ENCODE measurements at places on chromosomes 12 and 14.

GRCh38 chr12:30323008-30323407 is 372.7 kb downstream of the IPO8 start:
- no peak for DNase-seq

DNA sequence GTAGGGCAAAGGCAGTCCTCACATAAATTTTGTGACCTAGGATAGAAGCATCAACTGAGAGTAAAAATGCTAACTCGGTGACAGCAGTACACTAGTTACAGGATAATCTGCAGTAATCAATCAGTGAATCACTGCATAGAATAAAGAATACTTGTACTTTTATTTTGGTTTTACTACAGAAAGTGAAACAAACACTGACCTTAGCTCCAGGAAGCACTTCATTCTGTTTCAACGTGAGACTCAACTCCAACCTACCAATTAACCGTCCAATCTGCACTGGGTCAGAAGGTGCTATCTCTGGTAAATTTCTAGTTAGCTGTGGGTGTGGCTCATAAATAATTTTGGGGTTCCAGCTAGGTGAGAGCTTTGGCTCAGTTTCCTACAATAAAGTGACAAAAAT is 21.8 kb downstream of the ATG2B start:
- no peak for DNase-seq

- DNase-seq = no peak
Measured at GRCh38 chr14:92487513-92488133, 26.0 kb upstream of the RIN3 start.

DNA sequence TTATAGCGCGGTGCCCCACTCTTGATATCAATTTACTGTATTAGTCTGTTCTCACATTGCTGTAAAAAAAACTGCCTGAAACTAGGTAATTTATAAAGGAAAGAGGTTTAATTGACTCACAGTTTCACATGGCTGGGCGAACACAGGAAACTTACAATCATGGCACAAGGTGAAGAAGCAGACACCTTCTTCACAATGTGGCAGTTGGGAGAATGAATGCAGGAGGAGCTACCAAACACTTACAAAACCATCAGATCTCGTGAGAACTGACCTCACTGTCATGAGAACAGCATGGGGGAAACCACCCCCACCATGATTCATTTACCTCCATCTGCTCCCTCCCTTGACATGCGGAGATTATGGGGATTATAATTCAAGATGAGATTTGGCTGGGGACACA is 42.3 kb downstream of the FBXO34 start:
- no peak for DNase-seq

- no peak for DNase-seq
Measured at GRCh38 chr14:89921346-89921745, 33.2 kb downstream of the EFCAB11 start.

DNA sequence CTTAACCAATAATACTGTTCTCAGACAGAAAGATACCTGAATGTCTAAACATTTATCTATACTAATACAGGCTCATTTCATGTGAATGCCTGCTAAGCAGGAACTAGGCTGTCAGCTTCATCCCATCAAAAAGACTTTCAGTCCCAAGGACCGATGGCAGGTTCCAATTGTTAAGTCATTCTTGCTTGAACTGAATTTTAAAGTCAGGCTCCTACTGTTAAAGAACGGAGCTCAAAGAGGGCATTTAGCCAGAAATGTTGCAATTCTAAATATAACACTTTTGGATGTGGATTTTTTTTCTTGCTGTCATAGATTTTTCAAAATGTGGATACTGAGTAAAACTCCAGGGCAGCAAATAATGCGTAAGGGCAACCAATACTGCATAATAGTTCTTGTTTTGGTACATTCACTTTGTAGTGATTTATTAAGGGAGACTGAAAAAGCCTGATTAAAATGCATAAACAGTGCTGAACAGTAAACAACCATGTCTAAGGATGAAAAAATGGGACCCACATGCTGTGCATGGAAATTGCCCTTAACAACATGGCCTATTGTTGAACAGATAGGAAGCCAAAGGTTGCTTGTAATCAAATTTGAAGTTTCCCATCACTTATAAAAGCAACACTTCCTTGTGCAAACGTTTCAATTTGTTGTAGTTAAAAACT is 38.6 kb upstream of the DBX2 start:
- DNase-seq = no peak

DNA sequence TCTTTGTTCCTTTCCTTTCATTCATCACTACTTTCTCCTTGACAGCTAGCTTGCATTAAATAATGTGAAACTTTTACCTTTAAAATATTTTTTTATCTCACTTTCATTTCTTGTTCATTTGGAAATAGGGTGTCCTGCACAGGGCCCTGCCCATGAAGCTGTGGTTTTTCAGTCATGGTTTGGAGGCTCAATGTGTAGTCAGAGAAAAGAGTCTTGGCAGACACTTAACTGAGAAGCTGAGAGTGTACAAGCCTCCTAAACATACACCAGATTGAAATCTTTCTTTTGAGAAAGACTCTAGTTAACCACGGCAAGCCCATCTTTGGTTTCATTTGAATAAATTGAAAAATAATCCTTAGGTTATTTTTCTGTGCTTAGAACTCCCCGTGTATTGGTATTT is 74.2 kb downstream of the KICS2 start:
- no peak for DNase-seq

- DNase-seq = no peak
Measured at GRCh38 chr12:110316861-110317260, 35.8 kb downstream of the ATP2A2 start.

DNA sequence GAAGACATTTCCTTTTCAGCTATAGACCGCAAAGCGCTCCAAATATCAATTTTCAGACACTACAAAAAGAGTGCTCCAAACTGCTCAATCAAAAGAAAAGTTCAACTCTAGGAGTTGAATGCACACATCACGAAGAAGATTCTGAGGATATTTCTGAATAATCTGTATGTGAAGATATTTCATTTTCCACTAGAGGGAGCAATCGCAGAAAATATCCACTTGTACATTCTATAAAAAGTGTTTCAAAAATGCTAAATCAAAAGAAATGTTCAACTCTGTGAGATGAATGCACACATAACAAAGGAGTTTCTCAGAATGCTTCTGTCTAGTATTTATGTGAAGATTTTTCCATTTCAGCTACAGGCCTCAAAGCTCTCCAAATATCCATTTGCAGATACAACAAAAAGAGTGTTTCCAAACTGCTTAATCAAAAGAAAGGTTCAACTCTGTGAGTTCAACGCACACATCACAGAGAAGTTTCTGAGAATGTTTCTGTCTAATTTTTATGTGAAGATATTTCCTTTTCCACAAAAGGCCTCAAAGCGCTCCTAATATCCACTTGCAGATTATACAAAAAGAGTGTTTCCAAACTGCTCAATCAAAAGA is 643.8 kb upstream of the ALG10B start:
- no peak for DNase-seq

DNA sequence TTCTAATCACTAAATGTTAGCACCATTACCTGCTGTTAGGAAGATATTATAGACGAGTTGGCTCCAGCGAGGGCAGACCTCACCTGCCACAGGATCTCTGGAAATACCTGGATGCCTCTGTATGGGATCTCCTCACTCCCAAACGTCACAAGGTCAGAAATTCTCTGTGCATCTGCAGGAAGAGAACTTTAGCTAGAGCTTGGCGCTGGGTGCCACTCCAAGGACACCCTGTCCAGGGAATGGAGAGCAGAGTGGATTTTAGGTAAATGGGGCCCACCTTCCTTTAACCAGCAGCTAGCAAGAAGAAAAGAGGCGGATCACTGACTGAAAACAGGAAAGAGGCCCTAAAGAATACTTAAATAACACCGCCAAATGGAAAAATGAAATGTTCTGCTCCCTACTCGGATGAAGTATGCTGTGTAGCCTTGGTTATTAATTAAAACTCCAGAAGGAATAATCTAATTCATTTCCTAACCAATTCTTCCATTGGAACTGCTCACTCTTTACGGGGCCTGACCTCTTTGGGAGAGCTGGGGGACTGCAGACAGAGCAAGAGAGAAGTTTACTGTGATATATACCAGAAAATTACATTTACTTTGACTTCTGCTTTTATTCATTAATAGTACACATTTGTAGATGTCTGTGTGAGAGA is 4.2 kb upstream of the FOXG1 start:
- no peak for DNase-seq

- DNase-seq = no peak
Measured at GRCh38 chr12:107912421-107913004, 138.0 kb downstream of the ASCL4 start.

GRCh38 chr12:7961395-7962178 is 25.6 kb upstream of the SLC2A3 start:
- no peak for DNase-seq

DNA sequence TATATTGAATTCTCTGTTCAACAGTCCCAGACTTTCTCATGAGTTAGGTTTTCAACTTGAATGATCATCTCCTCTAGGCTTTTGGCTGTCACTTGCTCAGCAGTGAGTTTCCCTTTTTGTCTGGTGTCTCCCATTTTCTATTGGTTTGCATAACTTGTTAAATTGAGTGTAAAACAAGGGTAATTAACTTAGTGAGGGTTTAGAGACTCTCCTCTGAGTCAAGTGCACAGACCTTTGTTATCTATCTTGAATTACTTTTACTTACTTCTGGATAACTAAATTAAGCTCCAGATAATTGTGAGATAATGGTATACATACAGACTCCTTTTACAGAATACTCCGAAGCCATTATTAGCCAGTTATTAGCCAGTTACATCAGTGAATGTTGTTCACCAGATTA is 22.0 kb downstream of the MLXIP start:
- DNase-seq = no peak

GRCh38 chr12:6443361-6443983 is 1.3 kb upstream of the CD27 start:
- no peak for DNase-seq

- no peak for DNase-seq
Measured at GRCh38 chr14:63174760-63175191, 29.5 kb upstream of the RHOJ start.

DNA sequence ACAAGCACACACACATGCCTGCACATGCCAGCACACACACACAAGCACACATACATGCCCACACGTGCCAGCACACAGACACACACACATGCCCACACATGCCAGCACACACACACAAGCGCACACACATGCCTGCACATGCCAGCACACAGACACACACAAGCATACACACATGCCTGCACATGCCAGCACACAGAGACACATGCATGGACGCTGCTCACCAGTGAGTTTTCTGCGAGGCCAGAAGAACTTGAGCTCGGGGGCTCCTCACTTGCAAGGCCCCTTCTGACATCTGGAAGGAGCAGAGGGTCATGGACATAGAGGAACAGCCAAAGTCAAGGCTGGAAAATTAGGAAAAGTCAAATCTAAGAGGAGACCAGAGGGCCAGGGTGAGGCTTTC is 61.2 kb upstream of the BCL11B start:
- DNase-seq = no peak

DNA sequence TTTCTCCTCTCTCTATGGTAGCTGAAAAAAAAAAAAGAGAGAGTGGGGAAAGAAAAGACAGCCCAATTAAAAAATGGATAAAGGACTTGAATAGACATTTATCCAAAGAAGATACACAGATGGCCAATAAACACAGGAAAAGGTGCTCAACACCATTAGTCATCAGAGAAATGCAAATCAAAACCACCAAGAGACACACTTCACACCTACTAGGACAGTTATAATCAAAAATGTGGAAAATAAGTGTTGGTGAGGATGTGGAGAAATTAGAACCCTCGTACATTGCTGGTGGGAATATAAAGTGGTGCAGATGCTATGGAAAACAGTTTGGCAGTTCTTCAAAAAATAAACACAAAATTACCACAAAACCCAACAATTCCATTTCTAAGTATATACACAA is 172.4 kb upstream of the GRIN2B start:
- DNase-seq = no peak

DNA sequence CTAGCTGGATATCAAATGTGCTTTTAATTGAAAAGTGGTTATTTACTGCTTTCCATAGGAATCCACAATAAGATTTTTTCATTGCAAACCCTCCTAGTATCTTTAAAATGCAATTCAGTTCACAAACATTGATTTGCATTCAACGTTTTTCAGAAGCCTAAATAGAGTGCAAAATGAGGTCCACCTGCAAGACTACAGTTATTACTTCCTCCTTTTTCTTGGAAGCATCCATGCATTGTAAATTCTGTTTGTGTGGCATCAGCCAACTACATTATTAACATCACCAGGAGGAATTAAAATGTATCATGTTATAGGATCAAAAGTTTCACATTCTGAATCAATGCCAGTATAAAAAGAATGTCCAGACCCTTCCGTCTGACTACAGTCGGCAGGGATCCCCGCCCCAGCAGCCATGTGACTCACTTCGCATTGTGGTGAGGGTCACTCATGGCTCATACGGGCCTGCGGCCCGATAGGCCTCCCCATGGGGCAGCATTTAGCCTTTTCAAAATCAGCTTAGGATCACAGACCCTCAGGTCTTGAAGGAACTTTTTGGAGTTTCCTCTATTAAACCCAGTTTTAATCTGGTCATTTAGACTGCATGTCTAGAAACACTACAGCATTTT is 46.3 kb downstream of the NTF3 start:
- no peak for DNase-seq

GRCh38 chr12:77323788-77324415 is 258.5 kb upstream of the E2F7 start:
- DNase-seq = no peak

DNA sequence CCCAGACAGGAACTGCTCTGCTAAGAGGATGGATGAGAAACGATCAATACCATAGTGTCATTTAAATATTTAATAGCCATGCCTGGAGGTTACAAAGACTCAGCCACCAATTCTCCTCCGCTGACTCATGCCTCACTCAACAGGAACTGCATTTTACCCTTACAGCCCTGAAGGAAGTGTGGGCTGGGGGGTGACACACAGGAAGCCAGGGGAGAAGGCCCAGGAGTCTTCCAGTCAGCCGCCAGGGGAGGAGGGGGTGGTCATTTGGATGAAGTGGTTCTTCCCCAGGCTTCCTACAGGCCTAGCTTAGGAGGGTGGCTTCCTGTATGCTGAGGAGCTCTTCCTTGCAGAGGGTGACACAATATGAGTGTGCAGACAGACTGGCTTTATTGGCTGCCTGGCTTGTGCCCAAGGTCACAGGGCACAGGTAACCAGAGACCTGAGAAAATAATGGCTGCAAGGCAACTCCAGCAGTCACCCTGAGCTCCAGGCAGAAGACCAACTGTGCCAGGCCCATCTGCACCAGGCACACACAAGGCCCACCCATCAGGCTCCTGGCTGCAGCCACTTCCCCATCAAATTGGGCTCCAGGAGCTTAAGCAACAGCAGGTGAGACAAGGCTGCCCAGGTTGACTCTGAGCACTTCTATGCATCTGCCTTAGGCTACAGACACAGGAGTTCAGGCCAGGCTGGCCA is 30.6 kb upstream of the RPLP0 start:
- no peak for DNase-seq

All from D721Med (cell line).